ENCODE measurements at places on chromosomes 7 and 10.

GRCh38 chr7:9900339-9900738 lies 1073.3 kb upstream of the PHF14 start:
- DNase-seq = no peak

GRCh38 chr7:112358513-112358912 lies 91.7 kb upstream of the IFRD1 start:
- no peak for DNase-seq

DNA sequence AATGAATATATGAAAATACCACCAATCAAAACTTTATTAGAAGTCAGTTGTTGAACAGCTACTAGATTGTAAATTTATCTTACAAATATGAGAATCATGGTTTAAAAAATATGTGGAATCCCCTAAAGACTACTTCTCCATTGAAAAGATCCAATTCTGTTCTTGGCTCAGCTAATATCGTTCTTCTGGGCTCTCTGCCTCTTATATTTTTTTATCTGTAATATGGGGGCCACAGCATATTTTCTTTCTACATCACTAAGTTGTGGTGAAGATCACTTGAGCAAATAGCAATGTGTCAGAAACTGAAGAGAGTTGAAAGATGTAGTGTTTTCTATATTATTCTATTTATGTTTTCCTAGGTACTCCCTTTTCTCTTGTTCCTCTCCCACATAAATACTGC lies 198.1 kb downstream of the FZD1 start:
- DNase-seq = no peak

DNA sequence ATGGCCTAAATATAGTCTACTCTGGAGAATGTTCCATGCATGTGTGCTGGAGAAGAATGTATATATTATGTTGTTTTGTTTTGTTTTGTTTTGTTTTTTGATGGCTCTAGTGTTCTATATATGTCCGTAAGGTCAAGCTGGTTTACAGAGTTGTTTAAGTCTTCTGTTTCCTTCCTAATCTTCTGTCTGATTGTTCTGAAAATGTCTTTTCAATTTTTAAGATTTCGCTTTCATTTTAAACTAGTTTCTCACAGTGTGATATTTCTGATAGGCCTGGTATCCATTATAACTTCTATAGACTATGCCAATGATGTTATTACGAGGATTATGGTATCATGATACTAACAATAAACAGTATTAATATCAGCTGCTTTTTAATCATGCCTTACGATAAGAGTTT lies 1126.3 kb upstream of the SORCS1 start:
- DNase-seq = no peak

DNA sequence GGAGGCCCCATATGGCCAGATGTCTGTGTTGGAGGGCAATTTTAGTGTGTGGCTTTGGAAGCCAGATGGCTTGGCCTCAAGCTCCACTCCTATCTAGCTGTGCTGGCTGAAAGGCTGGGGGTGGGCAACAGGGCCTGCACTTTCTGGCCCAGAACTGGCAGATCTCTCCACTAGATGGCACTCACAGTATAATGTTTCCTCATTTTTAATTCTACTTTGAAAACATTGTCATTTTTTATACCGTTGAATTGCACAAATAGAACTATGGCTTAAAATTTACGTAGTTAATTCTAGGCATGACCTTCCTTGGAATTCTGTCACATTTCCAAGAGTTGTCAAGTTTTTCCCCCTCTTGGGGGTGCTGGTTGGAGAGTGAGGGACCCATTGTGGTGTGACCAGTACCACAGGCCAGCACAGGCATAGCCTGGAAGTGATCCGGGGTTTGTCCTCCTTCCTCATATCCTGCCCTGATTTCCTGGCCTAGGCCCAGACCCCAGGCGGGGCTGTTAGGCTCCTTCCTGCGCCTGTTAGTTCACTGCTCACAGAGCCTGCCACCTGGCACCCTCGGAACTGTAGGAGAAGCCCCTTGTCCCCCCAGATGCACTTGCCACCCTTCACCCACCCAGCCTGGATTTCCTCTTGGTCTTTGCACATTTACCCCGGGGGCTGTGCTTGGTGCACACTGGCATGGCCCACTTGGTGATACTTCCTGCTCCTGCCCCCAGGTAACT lies 52.8 kb downstream of the ARHGAP22 start:
- no peak for DNase-seq

DNA sequence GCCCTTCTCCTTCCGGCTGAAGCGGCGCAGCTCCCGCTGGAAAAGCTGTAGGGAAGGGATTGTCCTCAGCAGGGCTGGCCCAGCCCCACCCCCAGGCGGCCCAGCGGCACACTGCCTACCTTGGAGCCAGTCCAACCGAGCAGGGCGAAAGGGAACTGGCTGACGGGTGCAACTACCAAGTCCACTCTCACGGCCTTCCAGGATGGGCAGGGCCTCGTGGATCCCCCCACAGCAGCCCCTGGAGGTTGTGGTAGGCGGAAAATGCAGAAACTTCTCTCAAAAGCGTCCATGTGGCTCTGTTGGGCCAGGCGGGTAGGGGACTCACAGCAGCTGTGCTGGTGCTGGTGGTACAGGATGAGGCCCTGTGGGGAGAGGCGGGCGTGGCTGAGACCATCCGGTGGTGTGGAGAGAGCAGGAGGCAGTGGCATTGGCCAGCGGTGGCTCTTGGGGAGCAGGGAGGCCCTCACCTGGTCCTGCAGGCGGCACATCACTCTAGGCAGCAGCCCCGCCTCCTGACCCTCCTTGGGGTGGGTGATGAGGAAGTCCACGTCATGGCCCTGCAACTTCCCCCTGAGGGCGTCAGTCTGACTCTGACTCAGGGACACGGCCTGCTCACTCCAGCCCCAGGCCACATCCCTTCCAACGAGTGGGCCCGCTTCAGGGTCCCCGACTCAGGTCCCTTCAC lies 8.4 kb upstream of the PGAM2 start:
- DNase-seq = peak; percentile 60

DNA sequence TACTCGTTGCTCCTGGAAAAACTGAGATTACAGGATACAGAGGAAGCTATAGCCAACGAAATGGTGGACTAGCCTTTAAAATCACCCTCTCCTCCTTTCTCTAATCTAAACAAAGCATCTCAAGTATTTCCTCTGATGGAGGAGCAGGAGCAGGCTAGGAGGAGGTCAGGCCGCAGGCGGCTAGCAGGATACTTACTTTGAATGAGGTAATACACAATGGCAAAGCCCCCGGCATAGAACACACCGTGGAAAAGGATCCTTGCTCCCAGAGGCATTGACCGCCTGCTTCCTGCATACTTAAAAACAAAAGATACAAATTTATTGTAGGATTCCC lies 64.4 kb downstream of the STK17A start:
- no peak for DNase-seq

Measured in occipital lobe (tissue), 3 donors.